Bronchial epithelial cell (primary cell): ENCODE measurements at places on chromosomes 11 and 22. TPM values are rescaled to one million over a fixed set of nuclear protein-coding genes. Genes with fewer than 3 reads are reported as not detected.

DNA sequence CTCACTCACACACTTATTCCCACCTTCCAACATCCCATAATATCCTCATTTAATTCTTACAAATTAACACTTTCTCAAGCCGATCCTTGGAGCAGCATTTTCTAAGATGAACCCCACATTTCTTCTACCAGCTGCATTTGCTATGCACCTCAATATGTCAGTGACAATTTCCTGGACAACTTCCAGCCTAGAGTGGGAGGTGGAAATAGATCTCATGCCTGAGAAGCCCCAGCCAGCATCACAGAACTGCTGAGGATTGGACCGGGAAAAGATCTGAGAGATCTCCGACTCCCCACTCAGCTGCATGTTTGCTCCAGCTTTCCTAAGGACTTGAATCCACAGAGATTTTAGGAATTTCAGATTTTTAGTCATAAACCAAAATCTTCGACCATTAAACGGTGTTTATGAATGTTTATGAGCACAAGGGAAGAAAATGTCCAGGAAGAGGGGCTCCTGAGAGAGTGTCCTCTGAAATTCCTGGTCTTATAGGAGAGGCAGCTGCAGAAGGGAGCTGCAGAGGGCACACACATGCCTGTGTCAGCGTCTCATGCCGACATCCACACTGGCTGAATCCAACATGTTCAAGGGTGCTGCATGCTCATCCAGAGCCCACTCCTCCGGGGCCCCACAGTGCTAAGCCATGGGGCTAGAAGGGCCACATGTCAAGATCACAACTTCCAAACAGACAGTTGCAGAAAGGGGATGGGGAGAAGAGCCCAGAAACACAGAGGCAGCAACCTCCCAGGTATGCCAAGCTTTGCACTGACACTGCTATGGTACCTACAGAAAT lies 68.6 kb downstream of the MICAL3 start:
- DNase-seq = no peak

- DNase-seq = no peak
Observed at GRCh38 chr22:22703203-22703570, 58.8 kb downstream of the GGTLC2 start.

DNA sequence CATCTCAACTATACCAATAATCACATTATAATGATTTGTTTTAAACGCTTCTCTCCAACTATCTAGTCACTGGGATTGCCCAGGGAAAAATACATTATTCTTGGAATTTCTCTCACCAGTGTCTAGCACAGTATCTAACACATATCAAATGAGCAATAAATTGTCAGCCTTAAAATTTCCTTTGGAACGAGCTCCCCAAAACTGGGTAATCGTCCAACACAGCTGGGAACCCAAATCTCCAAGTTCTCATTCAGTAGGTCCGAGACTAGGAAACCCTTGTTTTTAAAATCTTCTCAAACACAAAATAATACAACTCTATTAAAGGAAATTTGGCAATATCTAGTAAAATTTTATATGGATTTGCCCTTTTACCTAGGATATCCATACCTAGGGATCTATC lies 327.8 kb upstream of the ARHGAP42 start:
- no peak for DNase-seq

Gene PNPLA5
- total RNA-seq = not detected in 2 replicates

DNA sequence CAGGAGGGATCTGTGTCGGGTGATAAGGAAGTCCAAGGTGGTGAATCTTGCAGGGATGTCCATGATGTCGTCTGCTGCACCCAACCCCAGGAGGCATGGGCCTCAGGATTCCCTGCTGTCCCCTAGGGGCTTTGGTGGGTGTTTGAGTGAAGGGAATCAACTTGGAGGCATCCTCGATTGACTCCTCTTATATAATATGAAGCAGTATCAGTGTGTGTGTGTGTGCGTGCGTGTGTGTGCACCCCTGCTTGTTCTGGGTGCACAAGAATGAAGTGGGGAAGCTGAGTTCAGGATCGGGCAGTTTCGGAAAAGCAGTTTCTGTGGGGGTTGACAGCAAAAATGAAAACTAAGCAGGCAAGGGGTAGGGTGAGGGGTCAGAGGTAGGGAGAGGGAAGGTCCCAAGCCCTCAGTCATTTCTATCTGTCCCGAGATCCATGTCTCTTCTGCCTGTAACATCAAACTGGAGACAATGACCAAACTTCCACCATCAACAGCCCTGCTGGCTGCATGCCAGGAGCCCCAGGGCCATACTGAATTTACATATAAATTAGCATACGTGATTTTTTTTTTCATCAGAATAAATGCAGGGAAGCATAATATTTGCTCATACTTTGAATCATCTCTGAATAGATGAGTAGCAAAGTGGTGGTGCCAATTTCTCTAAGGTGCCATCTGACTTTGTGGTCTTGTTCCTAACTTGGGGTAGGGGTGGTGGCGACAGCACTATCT lies 2.0 kb downstream of the NTM start:
- DNase-seq = no peak

GRCh38 chr11:68803766-68804165 lies 38.0 kb downstream of the CPT1A start:
- no peak for DNase-seq

- no peak for DNase-seq
Observed at GRCh38 chr11:17736579-17736893, 2.0 kb downstream of the KCNC1 start.

Gene TEX12
- 0.26 TPM in 1 of 2 replicates, not detected in the other for total RNA-seq
